Omental fat pad (tissue), 4 donors: ENCODE measurements at places on chromosomes 12 and 14. TPM values are rescaled to one million over a fixed set of nuclear protein-coding genes. Genes with fewer than 3 reads are reported as not detected.

GRCh38 chr12:124428792-124429281 is 133.9 kb downstream of the RFLNA start:
- DNase-seq = no peak

B3GNT4 gene
- 0.24 TPM for total RNA-seq

RNASE11 gene
- not detected for total RNA-seq

DACT1 gene
- 2.7 TPM for total RNA-seq

- no peak for DNase-seq
Measured at GRCh38 chr14:78232231-78233000, 62.2 kb downstream of the NRXN3 start.

RIPK3 gene
- total RNA-seq = 9.0 TPM

- no peak for DNase-seq
Measured at GRCh38 chr14:43410631-43411030, 1096.5 kb downstream of the FSCB start.

SLC2A14 gene
- total RNA-seq = not detected

DNA sequence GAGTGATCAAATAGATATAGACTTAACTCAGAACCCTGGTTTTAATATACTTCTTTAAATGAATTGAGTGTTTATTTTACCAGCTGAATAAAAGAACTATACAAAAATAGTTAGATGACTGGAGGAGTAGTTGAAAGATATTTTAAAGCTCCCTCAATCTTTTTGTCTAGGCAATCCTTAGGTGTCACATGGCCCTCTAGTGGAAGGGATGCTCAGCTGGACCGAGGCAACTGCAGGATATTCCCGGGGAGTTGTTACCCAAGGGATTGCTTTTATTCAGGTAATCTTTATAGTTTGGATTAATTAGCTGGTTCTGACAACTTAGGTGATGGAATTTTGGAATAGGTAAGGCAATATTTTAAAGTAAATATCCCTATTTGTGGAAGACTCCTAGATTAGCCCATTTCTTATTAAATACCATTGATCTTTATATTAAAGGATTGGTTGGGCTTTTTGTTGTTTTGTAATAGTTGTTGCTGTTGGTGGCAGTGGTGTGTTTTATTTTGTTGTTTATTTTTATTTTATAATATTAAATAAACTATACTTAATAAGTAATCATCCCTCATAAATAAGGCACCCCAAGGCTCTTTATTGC is 57.1 kb downstream of the ZDHHC17 start:
- no peak for DNase-seq

DNA sequence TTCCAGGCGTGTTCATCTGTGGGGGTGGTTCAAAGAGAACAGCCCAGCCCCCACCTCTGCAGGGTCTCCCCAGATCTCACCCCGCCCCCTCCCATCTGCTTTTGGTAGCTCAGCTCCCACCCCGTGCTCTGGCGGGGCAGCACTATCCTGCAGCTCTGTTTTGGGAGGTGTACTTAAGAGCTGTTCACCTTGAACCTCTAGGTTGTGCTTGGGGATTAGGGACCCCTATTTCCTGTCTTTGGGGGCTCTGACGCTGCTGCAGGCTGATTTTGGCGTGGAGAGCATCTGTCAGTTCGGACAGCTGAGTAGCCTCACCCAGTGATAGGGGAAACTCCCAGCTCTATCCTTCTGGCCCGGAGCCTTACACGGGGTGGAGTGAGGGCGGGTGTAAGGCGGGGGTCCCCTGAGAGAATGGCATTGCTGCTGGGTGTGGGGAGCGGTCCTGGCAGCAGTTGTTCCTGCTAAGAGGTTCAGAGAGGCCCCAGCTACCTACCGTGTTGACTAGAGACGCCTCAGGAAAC is 765 bp downstream of the TMEM120B start:
- no peak for DNase-seq

HOXC10 gene
- total RNA-seq = not detected

GRCh38 chr14:102464006-102464405 is 45.6 kb downstream of the ANKRD9 start:
- DNase-seq = no peak

KRT71 gene
- not detected for total RNA-seq

DNA sequence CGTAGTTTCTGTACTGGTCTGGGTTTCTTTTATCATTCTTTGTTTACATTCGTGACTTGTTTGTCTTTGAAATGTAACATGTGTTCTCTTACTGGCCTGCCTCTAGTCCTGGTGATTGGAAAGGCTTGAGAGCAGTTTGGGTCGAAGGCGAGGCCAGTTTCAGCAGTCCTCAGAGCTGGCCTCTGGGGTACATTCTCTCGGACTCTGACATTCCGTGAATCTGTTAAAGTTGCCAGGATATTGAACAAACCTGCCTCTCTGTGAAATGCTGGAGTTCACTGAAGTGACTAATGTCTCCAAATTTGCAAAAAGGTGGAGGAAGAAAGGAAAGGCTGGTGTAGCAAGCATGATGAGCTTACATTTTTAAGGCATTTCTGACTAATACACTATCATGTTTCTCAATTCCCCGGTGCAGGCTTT is 1.5 kb downstream of the PLEKHA5 start:
- DNase-seq = no peak

KCNH3 gene
- 0.74 TPM for total RNA-seq

- DNase-seq = no peak
Measured at GRCh38 chr12:130970908-130971233, 17.2 kb downstream of the ADGRD1 start.

TEAD4 gene
- total RNA-seq = 17.5 TPM

HEATR5A gene
- total RNA-seq = 29.4 TPM

P2RX2 gene
- total RNA-seq = not detected

DNA sequence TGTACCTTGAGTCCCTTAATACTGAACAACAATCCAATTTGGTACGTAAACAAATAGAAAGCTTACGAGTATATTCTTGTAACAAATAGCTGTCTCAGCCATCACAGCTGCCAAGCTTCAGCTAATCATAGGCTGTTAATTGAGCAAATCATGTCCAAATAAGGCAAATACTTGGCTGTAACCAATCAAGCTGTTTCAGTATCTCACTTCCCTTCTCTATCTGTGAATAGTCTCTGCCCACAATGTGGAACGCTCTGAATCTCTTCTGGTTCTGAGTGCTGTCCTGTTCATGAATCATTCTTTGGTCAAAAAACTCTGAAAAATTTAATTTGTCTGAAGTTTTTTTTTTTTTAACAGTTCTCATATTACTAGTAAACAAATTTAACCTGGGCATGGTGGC is 5.8 kb upstream of the NEMF start:
- DNase-seq = no peak

DNA sequence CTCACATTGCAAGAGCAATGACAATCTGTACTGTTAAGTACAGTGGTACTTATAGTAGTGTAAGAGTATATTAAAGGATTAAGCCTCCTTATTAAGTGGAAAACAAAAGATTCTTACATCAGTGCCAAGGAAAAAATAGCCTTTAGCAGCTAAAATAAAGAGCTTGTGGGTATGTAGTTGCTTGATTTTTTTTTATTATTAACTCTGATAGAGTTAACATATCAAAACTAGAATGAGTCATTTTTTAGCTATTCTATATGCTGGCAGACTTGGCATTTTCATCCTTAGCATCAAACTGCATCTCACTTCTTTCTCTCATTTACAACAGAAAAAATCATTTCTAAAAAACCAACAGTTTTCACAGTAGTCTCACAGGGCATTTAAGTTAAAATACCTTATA is 86.5 kb downstream of the ATP2B1 start:
- DNase-seq = no peak

G2E3 gene
- 7.8 TPM for total RNA-seq

GMFB gene
- total RNA-seq = 81.8 TPM

DNA sequence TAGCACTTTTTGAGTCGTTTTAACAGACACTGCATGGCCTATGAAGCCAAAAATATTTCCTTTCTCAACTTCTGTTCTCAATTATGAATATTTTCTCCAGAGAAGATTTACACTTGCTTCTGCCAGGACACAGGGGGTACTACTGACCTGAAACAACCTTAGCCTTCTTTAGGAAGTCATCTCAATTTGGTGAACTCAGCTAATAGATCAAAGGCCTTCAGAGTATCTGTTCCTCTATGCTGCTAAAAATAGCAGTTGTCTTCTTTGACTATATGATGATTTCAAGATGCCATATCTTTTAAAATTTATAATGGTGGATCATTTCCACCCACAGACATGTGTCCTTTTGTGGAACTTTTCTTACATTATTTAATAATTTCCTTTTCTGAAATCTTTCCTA is 14.0 kb upstream of the NDUFA12 start:
- no peak for DNase-seq

ZFC3H1 gene
- total RNA-seq = 98.1 TPM

DNA sequence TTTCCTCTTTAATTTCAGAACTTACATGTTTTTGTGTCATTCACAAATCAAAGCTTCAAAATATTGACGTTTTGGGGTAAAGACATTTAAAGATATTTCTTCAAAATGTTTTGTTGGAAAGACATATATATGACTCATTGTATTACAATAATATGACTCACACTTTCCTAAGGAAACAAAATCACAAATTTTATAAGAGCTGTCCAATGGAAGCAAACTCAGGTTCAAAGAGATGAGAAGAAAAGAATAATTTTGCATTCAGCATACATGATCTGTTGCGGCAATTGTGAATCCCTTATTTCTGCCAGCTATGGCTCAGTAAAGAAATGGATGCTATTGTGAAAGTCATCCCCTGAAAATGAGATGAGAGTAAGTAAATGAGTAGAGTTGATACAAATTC is 82.7 kb downstream of the GRIP1 start:
- DNase-seq = no peak

KIF26A gene
- 2.4 TPM for total RNA-seq

USP15 gene
- 159 TPM for total RNA-seq

FIGNL2 gene
- 0.24 TPM for total RNA-seq

DNA sequence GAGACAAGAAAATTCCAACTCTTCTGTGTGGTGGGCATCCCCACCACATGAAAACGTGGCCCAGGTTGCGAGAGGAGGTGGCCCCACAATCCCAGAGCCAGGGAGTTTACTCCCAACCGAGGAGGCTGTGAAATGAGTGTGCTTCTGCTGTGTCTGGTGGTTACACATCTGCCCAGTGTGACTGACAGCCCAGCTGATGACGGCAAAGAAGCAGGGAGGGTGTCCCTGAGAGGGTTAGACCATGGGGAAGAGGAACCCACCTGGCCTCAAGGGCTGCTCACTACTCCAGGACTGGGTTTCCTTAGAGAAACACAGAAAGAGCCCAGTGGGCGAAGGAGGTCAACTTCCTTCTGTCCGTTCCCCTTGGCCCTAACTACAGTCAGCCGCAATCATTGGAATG is 24.6 kb downstream of the ZFP36L1 start:
- no peak for DNase-seq

TTC6 gene
- total RNA-seq = not detected

DNA sequence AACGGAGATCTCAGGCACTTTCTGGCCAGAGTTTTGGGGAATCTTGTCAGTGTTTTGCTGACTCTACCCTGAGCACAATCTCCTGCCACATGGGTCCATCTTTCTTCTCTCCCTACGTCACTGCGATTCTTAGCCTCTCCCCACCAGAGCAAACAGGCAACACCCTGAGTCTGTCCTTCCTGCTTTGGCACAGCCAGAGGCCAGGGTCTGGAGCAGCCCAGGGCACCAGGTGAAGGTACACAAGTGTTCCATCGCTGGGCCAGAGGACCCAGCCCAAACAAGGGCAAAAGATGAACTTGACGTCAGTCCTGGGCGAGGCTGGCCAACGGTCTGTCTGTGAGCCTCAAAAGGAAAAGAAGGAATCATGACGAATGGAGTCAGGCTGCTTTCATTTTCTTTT is 12.7 kb upstream of the CCDC177 start:
- no peak for DNase-seq

DNA sequence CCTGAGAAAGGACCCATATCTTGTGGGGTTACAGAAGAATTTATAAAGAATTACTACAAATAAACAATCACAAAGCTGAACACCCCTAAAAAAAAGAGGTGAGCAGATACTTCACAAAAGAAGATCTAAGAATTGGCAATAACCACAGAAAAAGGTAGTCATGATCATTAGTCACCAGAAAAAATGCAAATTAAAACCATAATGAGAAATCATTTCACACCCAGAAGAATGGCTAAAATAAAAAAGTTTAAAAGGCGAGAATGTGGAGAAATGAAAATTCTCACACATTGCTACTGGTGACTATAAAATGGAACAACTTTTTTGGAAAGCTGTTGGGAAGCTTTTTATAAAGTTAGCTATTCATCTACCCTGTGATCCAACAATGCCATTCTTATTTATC is 208.2 kb upstream of the GARIN6 start:
- no peak for DNase-seq

DNA sequence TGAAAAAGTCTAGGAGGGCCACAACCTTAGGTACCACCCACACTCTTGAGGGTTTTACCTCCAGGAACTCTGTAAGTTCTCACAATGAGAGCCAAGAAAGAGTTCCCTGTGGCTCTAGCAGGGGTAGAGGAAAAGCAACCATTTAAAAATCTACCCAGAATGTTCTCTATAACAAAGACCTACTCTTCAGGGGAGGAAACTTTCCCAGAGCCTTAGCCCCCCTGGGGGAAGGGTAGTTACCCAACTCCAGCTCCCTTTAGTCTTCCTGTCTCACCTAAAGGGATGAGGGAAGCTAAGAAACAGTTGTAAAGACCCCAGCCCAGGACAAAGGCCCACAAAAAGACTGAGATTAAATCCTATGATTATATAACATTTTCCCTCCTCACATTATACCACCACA is 46.2 kb upstream of the JDP2 start:
- no peak for DNase-seq

- DNase-seq = no peak
Measured at GRCh38 chr12:111842556-111843396, 748 bp downstream of the MAPKAPK5 start.

DNA sequence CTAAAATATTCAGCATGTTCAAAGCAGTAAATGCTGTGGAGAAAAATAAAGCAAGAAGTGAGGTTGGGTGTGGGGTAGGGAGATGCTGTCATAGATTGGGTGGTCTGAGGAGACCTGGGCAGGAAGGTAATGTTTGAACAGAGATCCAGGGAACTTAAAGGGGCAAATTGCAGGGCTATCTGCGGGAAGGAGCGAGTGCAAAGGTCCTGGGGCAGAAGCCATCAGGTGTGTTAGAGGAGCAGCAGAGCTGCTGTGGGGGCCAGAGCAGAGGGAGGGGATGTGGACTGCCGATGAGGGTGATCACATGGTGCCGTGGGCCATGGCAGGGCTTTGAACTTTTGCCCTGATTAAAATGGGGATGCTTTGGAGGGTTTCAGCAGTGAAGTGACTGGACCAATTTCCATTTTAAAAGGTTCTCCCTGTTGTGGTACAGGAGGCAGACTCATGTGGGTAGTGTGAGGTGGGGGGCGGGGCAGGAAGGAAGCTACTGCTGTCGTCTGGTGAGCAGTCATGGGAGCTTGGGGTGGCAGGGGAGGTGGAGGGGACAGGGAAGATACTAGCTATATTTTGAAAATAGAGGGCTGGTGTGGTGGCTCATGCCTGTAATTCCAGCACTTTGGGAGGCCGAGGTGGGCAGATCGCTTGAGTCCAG is 145.0 kb downstream of the AACS start:
- DNase-seq = no peak
